Sigmoid colon (tissue), 7 donors: ENCODE measurements at places on chromosomes 5 and 9.

GRCh38 chr5:95768731-95769130, 37.6 kb downstream of the RHOBTB3 start:
- DNase-seq = no peak
- H3K4me3 ChIP-seq = no peak overlapping the region
- H3K27ac ChIP-seq = no peak overlapping the region
- no peaks in the 10 kb centered on the region for H3K36me3 ChIP-seq
- peaks cover 14% of the 10 kb centered on the region for H3K4me1 ChIP-seq
- H3K27me3 ChIP-seq = no peaks in the 10 kb centered on the region

- DNase-seq = no peak
- peaks cover 13% of the 10 kb centered on the region for H3K4me1 ChIP-seq
- H3K4me3 ChIP-seq = no peak overlapping the region
- H3K36me3 ChIP-seq = no peaks in the 10 kb centered on the region
- H3K27me3 ChIP-seq = no peaks in the 10 kb centered on the region
- H3K27ac ChIP-seq = no peak overlapping the region
These were observed 92.4 kb downstream of the PRDM6 start for GRCh38 chr5:123181394-123181801.

DNA sequence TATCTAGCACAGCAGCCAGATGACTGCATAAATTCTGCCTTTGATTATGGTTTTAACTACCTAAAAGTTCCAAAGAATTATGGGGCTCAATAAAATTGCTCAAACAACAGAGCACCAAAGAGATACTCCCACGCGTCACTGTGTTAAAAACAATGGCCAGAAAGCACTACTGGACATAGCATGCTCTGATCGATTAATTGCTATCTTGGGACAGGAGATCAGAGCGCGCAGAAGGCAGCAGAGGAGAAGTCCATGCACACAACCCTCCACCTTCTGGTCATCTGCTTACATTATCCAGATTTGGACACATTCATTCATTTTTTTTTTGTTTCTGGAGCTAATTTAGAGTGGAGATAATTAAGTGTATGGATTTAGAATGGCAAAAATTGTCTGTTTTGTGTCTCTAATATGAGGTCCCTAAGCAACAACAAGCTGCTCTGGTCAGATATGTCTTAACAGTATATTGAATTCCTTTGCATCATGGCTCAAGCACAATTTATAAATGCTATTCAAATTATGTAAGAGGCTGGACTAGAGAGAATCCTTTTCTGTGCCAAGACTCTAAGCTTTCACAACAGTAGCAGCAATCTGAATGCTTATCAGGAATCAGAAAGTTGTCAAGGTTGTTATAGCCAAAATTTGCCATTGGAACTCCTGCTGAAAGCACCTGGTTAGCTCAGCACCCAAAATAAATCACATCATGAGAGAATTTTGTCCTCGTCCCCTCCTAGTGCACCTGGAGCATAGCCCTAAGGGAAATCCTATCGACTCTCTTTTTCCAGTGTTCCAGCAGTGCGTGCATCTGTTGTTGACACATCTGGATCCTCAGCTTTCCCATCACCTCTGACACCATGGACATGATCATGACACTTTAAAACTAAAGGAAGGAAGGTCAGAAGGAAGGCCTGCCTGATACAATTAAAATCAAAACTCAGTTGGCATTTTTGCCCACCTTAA, 98.6 kb upstream of the HMHB1 start:
- no peak for DNase-seq
- H3K36me3 ChIP-seq = no peaks in the 10 kb centered on the region
- no peak overlapping the region for H3K4me3 ChIP-seq
- H3K4me1 ChIP-seq = peaks cover 6% of the 10 kb centered on the region
- no peaks in the 10 kb centered on the region for H3K27me3 ChIP-seq
- H3K27ac ChIP-seq = no peak overlapping the region

DNA sequence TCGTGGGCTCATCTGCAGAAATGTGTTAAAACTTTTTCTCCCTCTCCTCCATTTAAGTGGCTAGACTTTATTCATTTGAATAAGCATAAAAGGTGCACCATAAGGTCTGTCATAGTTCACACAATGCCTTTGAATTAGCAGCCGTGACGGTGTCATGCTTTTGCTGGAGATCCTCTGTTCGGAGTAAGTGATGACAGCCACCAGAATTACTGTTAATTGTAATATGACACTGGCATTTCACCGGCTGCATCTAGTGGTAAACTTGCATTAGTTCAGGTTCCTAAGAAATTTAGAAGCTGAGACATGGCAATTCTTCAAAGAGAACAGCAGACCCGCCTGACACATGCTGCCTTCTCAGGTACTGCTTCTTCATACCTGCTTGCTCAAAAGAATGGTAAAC, 241.7 kb downstream of the EBF1 start:
- no peaks in the 10 kb centered on the region for H3K36me3 ChIP-seq
- H3K27ac ChIP-seq = no peak overlapping the region
- H3K27me3 ChIP-seq = no peaks in the 10 kb centered on the region
- DNase-seq = no peak
- no peak overlapping the region for H3K4me3 ChIP-seq

- DNase-seq = peak; percentile 97
- no peaks in the 10 kb centered on the region for H3K36me3 ChIP-seq
- peak within 1 kb of the TSS; percentile 97 for H3K27ac ChIP-seq
- peaks cover 28% of the 10 kb centered on the region for H3K4me1 ChIP-seq
- H3K4me3 ChIP-seq = peak within 1 kb of the TSS; percentile 86
These were observed at the start of gene COL5A1 for GRCh38 chr9:134641173-134641989. Gene COL5A1 (plus strand): TSS chr9:134641803. CDS start chr9:134642188, 385 bp downstream.

GRCh38 chr5:16932401-16932800, 3.7 kb downstream of the MYO10 start:
- peaks cover 80% of the 10 kb centered on the region for H3K27me3 ChIP-seq
- H3K4me1 ChIP-seq = peaks cover 25% of the 10 kb centered on the region
- H3K4me3 ChIP-seq = no peak overlapping the region
- DNase-seq = no peak

DNA sequence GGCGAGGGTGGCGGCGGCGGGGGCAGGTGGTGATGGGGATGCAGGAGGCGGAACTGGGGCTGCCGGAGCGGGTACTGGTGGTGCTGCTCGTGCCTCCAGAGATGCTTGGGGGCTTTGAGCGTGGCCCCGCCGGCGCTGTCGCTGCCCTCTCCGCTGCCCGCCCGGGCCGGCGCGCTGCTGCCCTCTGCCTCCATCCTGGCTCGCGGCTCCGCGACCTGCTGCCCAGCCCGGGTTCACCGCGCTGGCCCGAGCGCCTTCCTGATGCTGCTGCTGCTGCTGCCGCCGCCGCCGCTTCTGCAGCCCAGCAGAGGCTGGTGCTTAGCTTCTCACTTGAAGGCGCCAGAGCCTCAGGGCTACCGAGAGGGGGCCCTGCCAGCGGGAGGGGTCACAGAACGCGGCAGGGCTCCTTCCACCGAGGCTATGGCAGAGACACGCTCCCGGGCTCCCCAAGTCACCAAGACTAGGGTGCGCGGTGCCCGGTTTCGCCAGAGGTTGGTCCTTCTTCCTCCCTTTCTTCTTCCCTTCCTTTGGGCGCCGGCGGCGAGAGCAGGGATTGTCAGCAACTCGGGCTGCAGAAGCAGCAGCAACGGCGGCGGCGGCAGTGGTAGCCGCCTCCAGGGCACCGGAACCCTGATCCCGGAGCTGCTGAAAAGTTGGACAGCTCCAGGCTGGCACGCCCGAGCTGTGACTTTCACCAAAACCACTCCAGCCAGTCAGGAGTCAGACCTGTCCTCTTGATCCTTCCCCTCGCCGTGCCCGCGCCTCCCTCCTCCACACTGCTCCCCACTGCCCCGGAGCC, at the start of gene PDE4D:
TSS of gene PDE4D (minus strand) at position 298 of the 799 bp plus-strand sequence.
- no peak within 1 kb of the TSS for H3K27ac ChIP-seq
- H3K4me1 ChIP-seq = no peaks in the 10 kb centered on the region
- H3K27me3 ChIP-seq = peaks cover 35% of the 10 kb centered on the region
- H3K36me3 ChIP-seq = no peaks in the 10 kb centered on the region

- no peaks in the 10 kb centered on the region for H3K27me3 ChIP-seq
- DNase-seq = no peak
- no peaks in the 10 kb centered on the region for H3K4me1 ChIP-seq
- no peaks in the 10 kb centered on the region for H3K36me3 ChIP-seq
These were observed 235.6 kb downstream of the SPOCK1 start for GRCh38 chr5:137263371-137264005.

DNA sequence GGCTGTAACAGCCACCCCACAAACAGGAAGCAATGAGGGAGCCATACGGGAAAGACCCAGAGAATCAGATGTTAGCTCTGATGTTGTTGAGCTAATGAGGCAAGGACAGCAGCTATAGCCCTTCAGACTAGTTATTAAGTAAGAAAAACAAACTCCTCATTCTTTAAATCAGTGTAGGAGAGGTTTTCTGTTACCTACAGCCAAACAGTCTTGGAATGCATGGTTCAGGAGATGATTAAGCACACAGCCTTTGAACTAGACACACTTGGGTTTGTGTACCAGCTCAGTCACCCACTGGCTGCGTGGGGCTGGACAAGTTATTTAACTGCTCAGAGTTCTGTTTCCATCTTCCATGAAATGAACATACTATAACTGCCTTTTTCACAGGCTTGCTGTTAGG, 68.1 kb downstream of the SPOCK1 start:
- no peaks in the 10 kb centered on the region for H3K36me3 ChIP-seq
- no peak overlapping the region for H3K4me3 ChIP-seq
- H3K27ac ChIP-seq = no peak overlapping the region

DNA sequence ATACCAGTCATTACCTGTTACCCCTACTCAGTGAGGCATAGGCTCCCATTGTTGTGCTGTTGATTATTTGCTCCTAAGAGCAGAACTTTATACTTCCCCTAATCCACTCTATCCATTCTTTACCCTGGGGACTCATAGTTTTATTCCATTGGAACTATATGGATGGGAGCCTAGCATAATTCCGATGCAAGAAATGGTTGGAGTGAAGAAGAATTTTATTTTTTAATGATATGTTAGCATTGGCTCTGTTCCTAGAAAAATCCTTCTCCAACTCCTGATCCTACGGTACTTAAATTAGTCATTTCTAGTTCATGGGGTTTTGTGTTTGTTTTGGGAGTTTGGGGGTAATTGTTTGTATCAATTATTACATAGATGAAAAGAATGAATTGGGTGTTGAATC, 191.5 kb downstream of the GOLPH3 start:
- no peaks in the 10 kb centered on the region for H3K36me3 ChIP-seq
- no peaks in the 10 kb centered on the region for H3K4me1 ChIP-seq
- H3K27me3 ChIP-seq = no peaks in the 10 kb centered on the region
- no peak overlapping the region for H3K4me3 ChIP-seq
- no peak for DNase-seq
- H3K27ac ChIP-seq = no peak overlapping the region

DNA sequence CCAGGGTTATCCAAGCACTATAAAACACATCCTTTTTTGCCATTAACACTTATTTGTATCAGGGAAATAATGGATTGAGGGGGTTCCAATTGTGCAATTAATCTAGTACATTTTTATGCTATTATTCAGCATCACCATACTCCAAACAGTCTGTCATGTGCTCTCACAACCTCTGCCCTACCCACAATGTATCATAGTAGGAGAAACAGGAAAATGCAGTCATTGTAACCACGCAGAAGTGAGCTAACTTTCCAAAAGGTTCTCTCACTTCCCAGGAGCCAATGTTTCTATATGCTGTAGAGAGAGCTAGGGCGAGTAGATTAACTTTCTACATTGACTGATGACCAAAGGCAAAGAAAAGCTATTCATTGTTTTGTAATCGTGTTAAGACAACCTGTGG, 29.8 kb downstream of the DAB2 start:
- no peak overlapping the region for H3K27ac ChIP-seq
- DNase-seq = no peak
- H3K36me3 ChIP-seq = peaks cover 40% of the 10 kb centered on the region

- H3K4me1 ChIP-seq = no peaks in the 10 kb centered on the region
- H3K36me3 ChIP-seq = no peaks in the 10 kb centered on the region
- no peak overlapping the region for H3K27ac ChIP-seq
- H3K27me3 ChIP-seq = no peaks in the 10 kb centered on the region
These were observed 103.5 kb downstream of the NDUFAF2 start for GRCh38 chr5:61048534-61048933.
